CD8-positive, alpha-beta T cell (primary cell): ENCODE measurements at places on chromosomes 7 and 10. TPM values are rescaled to one million over a fixed set of nuclear protein-coding genes. Genes with fewer than 3 reads are reported as not detected.

DNA sequence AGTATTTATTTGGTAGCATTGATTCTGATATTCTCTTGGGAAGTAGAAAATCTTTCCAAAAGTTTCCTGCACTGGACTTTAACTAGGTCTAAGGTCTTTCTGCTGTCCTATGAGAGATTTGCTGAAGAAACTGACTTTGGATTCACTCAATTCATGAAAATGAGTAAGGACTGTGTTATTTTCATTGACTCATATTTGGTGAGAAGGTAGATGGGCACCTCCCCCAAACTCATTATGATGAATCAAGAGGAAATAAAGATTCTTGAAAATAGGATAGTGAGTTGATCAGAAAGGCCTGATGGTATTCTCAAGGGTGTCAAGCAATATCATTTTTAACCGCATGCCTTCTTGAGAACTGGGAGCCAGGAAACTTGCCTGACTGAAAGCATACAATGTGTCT, 110.3 kb downstream of the RNF133 start:
- no peak for DNase-seq

- DNase-seq: no peak
Observed at GRCh38 chr7:28685242-28685643, 272.9 kb downstream of the TRIL start.

DNA sequence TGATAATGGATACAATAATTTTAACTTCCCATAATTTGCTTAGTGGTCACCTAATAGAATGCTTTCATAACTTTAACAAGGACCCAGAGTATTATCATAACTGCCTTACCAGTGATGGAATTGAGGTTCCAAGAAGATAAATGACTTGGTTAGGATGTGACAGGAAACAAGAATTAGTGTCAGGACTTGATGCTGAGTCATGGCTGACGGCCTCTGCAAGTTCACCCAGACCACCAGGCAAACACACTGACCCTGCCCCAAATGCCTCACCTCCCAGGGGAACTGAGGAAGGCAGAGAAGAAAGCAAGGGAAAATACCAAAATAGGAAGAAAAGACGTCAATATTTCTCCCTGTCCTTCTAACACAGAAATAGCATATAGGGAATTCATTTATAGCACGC, 636.3 kb downstream of the PARD3 start:
- DNase-seq: no peak

DNA sequence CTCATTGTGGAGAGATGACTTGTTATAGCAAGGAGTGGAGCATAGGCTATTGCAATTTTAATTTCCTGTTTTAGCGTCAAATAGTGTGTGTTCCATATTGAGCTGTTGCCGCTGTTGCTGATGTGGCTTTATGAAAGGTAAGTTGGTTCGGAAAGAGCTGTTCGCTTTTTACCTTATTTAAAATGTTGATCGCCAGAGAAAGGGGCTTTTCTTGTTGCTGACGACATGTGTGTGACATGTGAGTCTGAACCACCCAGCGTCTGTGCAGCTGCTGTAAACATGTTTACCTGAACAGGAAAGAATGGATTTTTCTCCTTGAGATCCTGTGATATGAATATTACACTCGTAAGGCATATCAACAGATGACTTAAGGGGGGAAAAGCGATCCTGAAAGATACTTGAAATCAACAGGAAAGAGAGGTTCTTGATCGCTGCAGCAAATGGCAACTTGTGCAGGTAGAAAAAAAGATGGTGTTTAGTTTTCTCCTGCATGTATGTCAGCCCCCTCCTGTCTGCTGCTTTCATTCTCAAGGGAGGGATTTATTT, 2.5 kb downstream of the ZEB1 start:
- peak; percentile 19 for DNase-seq

GRCh38 chr7:2700141-2700850, 12.3 kb downstream of the AMZ1 start:
- no peak for DNase-seq

Gene NME8
- total RNA-seq: not detected

Gene ITIH5
- total RNA-seq: not detected

GRCh38 chr7:25297278-25297677, 69.0 kb upstream of the NPVF start:
- no peak for DNase-seq

GRCh38 chr10:110040767-110041478, 33.1 kb downstream of the ADD3 start:
- no peak for DNase-seq

- DNase-seq: peak; percentile 45
Observed at GRCh38 chr7:105352018-105352612, 36.6 kb downstream of the SRPK2 start.

GRCh38 chr7:1912593-1913465, 242.8 kb downstream of the ELFN1 start:
- DNase-seq: no peak

DNA sequence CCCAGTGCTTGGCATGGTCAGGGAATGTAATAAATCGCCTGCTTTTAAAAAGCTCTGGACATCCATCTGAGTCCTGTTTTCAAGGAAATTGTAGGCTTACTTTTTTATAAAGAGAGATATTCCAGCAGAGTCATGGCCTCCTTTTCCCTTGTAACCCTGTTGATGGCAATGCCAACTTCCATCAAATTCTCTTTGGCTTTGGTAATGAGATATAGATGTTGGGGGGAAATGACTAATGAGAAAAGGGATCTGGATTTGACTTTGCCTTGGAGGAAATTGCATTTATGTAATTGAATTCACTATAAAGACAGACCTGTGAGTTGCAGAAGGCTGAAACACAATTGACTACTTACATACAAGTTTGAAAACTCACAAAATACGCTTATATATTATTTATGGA, 347.5 kb downstream of the GPR158 start:
- no peak for DNase-seq

Gene PDE6C
- total RNA-seq: not detected

Gene FANK1
- total RNA-seq: not detected
